ENCODE measurements at places on chromosomes 5 and 9.
A peak's percentile ranks its signal among the peaks of the same experiment; 100 is the strongest.

DNA sequence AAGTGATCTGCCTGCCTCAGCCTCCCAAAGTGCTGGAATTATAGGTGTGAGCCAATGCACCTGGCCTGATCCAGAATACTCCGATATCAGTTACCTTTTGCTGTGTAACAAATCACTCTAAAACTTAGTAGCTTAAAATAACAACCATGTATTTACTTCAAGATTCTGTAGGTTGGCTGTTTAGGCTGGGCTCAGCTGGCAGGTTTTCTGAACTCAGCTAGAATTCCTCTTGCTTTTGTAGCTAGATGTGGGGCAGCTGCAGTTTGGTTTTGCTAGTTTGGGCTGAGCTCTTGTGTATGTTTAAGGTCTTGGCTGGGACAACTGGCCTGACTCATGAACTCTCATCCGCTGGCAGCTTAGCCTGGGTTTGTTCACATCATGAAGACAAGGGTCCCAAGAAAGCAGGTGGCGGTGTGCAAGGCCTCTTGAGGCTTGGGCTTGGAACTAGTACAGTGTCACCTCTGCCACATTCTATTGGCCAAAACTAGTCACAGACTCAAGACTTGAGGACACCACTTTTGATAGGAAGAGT is 138.3 kb upstream of the SHB start:
- no peak for DNase-seq

GRCh38 chr5:61299261-61299681 is 32.8 kb upstream of the ZSWIM6 start:
- DNase-seq, result no peak

DNA sequence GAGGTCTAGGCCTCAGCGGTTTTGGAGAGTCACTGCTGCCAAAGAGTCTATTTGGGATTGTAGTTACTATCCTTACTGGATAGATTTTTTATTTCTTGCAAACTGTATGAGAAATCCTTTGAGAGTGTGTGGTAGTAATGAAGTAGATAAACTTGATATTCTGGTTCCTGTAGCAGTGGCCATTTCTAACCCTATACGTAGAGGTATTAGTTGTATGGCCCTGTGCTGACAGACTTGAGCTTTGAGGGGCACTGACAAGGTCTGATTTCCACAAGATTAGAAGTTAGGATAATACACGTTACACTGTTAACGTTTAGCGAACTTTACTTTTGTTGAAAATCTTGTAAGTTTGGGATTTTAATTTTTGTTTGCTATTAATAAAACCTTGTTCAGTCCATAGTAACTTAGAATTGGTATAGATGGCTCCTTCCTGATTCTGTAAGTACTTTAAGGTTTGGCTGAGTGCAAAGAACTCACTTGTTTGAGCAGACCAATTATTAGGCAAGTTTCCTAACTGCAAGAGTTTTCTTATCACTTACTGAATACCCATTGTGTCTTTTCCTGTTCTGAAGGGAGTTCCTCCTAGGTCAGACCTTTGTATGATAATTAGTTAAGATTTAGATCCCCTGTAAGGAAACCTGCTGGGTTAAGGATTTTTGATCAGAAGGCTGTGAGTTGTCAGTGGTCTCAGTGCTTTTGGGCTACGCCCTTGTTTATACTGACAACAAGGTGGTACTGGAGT is 31.4 kb downstream of the GCNT1 start:
- DNase-seq, result no peak

GRCh38 chr5:78008356-78008967 is 232.3 kb upstream of the TBCA start:
- DNase-seq, result peak; percentile 67

DNA sequence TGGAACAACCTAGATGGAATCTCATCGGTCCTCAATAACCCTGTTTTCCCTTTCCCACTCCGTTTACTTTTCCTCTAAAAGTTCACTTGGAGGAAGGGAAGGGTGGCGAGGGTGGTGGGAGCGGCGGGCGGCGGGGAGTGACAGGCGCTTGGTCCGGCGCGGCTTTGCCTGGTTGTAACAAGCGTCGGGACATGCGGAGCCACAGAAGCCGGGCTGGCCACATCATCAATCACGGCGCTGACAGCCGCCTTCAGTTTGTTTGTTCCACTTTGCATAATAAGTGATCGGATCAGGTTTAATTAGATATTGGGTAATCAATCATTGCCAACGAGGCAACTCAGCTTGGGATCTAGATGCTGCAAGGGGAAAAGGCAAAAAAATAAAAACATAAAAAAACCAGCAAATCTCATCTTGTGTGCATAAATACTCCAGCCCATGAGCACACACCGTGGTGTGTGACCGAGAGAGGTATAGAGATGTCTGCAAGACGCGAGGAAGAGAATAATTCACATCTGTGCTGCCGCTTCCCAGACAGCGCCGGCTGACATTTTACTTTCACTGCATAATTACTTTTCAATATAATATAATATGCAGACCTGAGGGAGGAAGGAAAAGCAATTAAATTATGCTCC is 396.2 kb upstream of the IRX4 start:
- no peak for DNase-seq

DNA sequence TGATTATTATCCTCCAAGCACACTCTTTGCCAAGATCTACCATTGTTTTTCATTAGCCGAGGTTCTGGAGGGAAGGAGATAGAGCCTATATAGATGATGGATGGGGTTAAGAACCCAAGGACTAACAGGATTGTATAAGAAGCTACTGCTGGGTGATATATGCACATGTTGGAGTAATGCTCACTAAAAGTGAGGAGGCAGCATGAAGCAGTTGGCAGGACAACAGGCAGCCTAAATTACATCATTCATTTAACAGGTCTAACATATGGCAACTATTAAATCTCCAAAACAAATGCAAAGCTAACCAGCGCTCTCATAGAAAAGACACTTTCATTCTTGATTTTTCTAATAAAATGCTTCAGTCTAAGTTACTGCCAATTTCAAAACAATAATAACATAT is 293.2 kb downstream of the EPB41L4A start:
- DNase-seq, result no peak

- no peak for DNase-seq
These were observed 17.3 kb downstream of the TTC33 start for GRCh38 chr5:40738502-40738901.

DNA sequence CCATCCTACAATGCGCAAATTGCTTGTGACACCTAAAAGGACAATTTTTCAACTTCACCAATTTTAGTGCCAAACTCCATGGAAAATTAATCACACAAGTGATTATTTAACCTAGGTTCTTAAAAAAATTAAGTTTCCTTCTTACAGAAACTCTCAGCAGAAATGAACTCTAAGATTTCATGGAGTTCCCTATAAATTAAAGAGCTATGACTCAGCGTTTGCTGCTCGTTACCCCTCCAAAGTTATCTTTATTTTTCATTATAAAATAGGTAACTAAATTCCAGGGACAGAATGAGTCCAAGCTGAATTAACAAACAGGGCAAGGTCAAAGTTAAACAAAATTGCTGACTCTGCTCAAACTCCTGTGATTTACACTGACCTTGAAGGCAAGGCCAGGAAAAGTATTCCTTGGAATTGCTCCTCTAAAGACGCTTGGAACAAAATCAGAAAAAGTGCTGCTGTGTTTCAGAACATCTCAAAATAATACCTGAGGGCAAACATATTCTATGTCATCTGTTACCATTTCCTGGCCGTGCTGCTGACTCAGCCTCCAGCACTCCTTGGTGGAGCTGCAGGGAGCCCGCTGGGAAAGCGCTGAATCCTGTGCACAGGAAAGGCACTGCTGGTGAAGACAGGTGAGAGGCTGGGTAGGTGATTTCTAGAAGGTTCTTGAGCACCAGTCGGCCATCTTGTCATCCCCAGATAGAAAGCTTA is 2.5 kb upstream of the CMBL start:
- no peak for DNase-seq

DNA sequence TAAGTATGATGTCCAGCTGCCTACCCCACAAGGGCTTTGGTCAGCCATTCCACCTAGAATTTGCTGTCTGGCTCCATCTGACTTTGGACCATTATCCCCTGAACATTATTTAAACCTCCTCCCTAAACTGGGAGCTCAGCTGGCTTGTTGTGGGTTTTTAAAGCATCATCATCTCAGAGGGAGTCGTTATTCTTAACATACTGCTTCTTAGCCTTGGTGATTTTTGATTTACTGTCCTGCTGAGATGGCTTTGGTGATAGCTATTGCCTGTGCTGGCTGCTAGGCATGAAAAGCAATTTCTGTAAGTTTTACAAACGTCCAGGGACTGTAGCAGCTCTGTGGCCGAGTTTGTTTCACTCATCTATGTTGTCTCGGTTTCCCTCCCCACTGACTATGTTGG is 256.1 kb downstream of the NR3C1 start:
- no peak for DNase-seq

- DNase-seq, result no peak
These were observed 127.7 kb downstream of the MAPKAP1 start for GRCh38 chr9:125579030-125579932.

DNA sequence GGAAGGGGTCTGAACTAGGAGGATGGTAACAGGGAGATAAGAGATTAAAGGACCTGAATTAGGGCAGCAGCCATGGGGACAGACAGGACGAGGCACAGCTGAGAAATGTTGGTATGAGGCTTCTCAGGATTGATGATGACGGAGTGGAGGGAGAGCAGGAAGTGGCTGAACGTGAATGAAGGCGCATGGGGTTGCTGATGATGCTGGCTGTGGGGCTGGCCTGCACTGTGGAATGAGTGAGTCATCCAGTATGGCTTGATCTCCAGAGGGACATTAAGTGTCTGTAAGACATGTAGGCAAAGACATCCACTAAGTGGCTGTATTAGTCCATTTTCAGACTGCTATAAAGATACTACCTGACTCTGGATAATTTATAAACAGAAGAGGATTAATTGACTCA is 256.4 kb downstream of the ICE1 start:
- DNase-seq, result no peak

DNA sequence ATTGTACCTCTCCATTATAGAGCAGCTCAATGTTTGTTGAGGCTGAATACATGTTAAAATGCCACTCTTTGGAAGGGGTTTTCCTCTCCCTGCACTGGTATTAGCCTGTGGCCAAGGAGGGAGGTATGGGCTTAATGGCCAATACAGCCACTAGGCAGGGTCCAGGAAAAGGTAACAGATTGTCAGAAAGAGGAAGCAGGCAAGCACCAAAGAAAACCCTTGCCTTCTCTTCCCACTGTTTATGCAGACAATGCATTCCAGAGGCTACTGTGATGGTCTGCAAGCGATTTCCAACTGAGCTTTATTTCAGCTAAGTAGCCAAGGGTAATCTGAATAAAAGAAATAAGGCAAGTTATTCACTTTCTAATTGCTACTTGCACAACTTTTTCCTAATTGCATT is 95.3 kb upstream of the SLC27A6 start:
- DNase-seq, result no peak

GRCh38 chr9:120528829-120529228 is 51.1 kb downstream of the CDK5RAP2 start:
- no peak for DNase-seq

- no peak for DNase-seq
These were observed 15.6 kb downstream of the PRDM6 start for GRCh38 chr5:123104607-123105006.

GRCh38 chr5:119789406-119790117 is 160.2 kb downstream of the FAM170A start:
- DNase-seq, result no peak

DNA sequence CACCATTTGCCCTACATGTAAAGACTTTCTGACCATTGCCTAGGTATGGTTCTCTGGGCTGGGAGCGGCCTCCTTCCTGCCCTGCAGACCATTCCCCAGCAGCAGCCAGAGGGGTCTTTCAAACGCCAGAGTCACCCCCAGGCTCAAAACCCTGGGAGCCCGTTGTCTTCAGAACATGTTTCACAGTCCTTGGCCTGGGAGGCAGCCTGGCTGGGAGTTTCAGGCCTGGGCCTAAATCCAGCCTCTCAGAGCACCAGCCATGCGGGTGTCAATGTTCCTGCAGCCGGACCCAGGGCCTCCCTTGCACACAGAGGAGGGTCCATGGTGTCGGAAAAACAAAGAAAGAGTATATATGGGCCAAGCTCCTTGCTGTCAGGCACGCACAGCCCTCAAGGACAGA is 145.2 kb upstream of the FOXD4L5 start:
- no peak for DNase-seq

- DNase-seq, result no peak
These were observed 1.3 kb upstream of the SHISAL2B start for GRCh38 chr5:64688965-64689364.

DNA sequence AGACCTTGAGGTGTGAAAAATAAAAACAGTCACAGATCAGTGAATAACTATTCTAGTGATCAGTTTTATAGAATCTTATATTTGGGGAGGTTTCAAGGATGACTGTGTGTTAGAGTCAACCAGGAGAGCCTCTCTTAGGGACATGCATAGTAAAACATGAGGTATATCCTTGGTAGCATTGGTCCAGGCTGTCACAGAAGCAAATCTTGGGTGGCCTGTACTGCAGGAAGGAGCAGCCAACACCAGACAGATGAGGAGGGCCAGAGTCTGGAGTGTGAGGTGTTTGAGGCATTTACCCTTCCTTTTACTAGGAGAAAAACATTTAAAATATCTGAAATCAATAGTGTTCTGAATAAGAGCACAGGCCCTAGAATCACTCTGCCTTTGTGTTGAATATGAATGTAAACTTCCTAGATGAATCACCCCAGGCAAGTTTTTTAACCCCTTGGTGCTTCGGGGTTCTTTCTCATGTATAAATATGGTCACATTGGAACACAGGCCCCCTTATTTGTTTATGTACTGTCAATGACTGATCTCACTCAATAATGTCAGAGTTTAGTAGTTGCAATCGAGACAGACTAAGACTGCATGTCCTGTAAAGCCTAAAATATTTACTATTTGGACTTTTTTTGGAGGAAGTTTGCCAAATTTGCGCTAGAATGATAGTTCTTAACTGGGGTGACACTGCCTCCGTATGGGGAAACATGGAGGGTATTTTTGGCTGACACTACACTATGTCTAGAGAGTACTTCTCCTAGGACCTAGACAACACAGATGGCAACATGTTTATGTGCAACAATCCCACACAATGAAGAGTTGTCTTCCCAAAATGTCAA is 416.5 kb upstream of the POU5F2 start:
- no peak for DNase-seq

DNA sequence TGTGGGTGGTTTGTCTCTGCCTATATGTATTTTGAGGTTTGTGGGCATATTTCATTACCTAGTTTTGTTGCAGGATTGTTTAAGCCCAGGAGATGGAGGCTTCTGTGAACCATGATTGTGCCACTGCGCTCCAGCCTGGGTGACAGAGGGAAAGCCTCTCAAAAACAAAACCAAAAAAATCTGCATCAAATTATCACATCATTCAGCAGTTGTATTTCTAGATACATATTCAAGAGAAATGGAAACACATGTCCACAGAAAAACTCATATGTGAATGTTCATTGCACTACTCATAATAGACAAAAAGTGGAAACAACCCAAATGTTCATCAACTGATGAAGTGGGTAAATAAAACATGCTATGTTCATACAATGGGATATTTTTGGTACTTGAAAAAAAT is 29.9 kb downstream of the HSPA4 start:
- DNase-seq, result no peak

GRCh38 chr5:131634666-131634995 is 398 bp downstream of the RAPGEF6 start:
- no peak for DNase-seq
